ENCODE measurements at places on chromosomes 13 and 19. TPM values are rescaled to one million over a fixed set of nuclear protein-coding genes. Genes with fewer than 3 reads are reported as not detected.

DNA sequence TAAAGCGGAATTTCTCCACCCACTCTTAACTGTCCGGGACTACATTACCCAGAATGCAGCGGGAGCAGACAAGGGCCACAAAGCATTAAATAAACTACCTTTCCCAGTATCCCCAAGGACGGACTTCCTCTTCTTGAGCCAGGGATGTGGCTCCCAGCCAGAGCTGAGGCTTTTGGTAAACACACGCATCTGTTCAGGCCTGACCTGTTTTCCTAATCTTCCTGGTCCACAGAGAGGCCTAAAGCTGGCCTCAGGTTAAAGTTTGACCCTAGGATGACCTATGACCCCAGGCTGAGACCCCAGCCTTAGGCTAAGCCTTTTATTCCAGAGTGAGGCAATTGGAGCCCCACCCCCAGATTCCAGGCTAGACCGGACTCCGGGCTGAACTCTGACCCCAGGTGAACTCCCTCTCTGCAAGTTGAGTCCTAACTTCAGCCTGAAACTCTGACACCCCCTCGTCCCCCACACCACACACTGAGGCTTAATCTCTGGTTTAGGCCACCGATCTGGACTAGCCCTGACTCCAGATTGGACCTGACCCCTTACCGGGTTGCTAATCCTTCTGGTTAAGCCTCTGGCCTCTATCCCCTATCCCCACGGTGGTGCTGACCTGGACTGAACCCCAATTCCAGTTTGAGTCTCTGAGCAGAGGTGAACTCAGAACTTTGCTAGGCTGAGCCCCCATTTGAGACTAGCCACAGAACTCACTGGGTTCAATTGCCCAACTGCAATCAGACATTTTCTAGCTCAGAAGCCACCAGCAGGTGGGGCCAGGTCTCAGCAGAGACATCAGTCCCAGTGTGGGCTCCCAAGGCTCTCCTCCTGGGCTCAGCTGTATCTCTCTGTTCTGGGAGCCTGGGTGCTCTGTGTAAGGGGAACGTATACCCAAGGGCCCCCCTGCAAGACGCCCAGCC is 750 bp upstream of the GPR108 start:
- no peak for DNase-seq

- no peak for DNase-seq
Measured at GRCh38 chr13:81393721-81394120, 1052.8 kb upstream of the SPRY2 start.

The ZNF878 gene
- not detected for total RNA-seq

The RB1 gene
- 62.6 TPM for total RNA-seq

DNA sequence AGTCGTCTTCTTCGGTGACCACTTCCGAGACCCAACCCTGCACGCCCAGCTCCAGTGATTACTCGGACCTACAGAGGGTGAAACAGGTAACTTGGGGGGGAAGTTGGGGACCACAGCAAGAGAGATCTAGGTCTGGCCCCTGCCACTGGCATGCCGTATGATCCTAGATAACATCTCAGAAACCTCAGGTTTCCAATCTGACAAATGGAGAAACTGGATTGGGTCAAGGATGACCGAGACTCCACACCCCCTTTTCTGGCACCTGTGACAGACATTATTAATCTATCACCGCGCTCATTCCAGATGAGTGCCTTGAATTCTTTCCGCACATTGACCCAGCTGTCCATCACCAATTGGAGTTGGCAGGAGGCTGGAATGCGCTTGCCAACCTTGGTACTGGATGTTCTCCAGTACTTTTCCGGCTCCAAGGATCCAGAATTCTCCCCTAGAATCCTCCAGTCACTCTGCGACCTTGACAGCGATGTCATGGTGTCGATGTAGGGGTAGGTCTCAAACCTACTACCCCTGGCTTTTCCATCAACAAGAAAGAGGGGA is 17.4 kb downstream of the VASP start:
- no peak for DNase-seq

DNA sequence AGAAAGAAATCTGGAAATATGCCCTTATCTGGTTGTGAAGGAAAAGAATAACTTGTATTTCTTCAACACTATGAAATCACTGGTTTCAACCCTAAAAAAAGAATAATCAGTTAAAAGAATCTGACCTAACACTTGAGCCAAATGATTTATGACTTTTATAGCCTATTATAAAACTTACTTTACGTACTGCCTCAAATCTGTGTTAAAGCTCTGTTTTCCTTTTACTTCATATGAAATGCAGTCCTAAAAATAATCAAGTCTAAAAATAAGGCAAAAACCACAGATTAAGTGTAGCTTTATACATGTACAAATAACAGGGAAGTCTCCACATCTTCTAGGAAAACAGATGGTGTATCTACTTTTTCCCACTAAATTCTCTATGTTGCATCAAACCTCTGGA is 101.3 kb downstream of the VWA8 start:
- no peak for DNase-seq

DNA sequence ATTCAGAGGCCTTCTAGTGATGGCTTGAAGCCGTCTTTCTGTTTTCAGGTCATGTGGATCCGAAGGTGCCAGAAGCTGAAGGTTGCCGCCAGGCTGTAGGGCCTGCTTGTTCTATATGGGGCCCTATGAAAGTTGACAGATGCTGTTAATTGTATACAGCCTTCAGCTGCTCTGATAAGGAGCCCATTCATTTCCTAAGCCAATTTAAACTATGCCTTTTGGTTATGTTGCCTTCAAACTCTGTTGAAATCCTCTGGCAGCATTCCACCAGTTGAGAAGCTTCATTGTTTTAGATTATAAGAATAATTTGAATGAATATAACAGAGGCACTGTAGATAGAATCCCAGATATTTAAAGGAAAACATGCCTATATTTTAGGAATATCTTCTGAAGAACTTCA is 34.4 kb downstream of the RAP2A start:
- DNase-seq, result no peak

DNA sequence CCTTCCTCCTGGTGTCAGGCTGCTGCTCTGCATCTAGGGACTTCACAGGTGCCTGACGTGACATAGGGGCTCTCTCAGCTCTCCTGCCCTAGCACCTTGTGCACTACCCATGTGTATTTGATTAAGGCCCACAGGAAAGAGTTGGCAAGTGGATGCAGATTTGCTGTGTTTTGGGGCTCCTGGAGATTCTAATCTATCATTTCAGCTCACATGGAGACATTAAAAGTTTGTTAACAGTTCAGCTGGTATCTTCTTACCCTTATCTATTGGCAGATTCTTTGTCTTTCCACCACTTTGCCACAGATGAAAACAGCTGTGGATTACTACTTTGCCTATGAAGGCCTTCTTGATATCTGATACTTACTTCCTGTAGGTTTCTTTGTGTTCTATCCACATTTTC is 41.9 kb downstream of the WASF3 start:
- DNase-seq, result no peak

The SIGLEC12 gene
- total RNA-seq, result 0.91 TPM

The FLT3 gene
- total RNA-seq, result 0.09 TPM

- no peak for DNase-seq
Measured at GRCh38 chr13:55410398-55411330, 1730.1 kb upstream of the PRR20A start.

GRCh38 chr19:2097203-2097885 is 629 bp downstream of the IZUMO4 start:
- DNase-seq, result no peak

DNA sequence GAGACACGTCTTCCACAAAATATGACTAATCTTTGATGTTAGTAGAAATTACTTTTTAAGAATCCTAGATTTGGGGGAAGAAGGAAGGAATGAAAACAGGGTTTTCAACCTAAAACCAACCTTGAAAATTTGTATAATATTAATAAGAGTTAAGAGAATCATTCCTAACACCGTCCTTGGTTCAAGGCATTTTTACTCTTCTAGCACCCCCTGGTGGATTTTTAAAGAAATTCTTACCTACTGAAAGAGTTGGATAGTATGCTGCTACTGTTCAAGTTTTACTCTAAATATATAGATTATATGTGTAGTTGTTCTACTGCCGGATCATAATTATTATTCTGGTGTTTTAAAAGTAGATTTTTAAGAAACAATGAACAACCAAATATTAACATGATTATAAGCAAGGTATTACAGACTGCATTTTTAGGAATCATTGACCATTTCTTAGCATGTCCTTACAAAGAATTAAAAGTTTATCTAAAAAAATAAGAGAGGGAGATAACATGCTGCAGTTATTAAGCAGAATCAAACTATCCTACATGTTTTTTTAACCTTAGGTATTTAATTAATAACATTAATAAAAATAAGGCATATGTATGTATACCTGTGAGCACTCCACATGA is 7.4 kb upstream of the SLITRK6 start:
- no peak for DNase-seq

The PABPC3 gene
- total RNA-seq, result 0.23 TPM

DNA sequence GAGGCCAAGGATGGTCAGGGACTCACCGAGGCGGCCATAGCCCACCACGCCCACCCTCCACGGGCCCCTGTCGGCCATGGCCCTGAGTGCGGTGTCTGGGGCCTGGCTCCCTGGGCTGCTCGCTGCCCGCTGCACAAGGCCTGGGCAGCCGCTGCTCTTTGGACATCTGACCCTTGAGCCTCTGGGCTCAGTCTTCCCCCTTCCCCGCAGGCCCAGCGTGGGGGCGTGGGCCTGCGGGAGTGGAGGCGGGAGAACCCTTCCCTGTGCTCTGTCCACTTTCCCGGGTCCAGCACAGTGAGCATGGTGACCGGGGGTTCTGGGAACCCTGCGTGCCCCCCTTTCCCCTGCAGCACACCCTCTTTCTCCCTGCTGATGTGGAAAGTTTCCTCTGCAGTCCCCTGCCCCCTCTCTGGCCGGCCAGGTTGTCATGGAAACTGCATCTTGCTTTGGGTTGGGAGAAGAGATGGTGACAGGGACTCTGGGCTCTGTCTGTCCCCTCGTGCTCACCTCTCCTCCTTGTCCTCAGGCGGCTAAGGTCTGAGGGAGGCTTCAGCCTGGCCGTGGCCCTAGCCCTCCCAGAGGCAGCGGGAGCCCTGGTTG is at the start of gene ASPDH:
TSS of gene ASPDH (minus strand) at position 168 of the 600 bp plus-strand sequence. CDS start at position 78, 90 bp downstream.
- DNase-seq, result no peak

The PALM3 gene
- not detected for total RNA-seq
